ENCODE measurements at places on chromosomes 1 and 21. TPM values are rescaled to one million over a fixed set of nuclear protein-coding genes. Genes with fewer than 3 reads are reported as not detected.

The STX12 gene
- total RNA-seq: 35.6 TPM

The SELENBP1 gene
- not detected for total RNA-seq

The SYCP1 gene
- total RNA-seq: not detected

The VANGL2 gene
- 10.3 TPM for total RNA-seq

The ANKRD34A gene
- total RNA-seq: 1.3 TPM

The TNFAIP8L2 gene
- not detected for total RNA-seq

The RIPK4 gene
- 50.1 TPM for total RNA-seq
